ENCODE measurements at places on chromosomes 3 and 15.

GRCh38 chr3:176961916-176962315 is 235.4 kb downstream of the TBL1XR1 start:
- no peak for DNase-seq

DNA sequence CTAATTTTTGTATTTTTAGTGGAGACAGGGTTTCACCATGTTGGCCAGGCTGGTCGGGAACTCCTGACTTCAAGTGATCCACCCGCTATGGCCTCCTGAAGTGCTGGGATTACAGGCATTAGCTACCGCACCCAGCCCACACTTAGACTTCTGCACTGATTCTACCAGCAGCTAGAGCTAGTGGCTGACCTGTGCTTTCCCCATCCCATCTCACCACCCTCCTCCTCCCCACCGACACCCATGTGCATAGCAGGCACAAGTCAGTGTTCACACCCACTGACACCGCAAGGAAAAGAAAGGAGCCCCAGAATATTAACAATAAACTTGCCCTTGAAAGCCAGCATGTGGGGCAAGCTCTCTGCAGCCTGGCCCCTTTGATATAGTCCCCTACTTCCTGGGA is 11.2 kb upstream of the ABTB1 start:
- no peak for DNase-seq

- DNase-seq = no peak
Measured at GRCh38 chr3:69031635-69032034, 18.2 kb upstream of the EOGT start.

DNA sequence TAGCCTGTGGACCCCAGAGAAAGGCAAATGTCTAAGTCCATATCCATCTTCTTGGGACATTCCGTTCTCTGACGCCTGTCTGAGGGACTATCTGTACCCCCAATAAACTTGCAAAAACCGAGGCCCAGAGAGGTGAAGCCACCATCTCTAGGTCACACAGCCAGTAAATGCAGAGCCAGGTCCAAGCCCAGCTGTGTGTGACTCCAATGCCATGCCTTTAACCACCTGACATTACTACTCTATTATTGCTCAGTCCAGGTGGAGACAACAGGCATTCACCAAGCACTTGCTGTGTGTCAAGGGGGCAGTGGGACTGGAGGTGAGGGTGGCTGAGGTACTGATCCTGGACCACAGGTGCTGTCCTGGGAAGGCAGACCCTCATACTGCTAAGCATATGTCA is 25.4 kb downstream of the CYP8B1 start:
- no peak for DNase-seq

DNA sequence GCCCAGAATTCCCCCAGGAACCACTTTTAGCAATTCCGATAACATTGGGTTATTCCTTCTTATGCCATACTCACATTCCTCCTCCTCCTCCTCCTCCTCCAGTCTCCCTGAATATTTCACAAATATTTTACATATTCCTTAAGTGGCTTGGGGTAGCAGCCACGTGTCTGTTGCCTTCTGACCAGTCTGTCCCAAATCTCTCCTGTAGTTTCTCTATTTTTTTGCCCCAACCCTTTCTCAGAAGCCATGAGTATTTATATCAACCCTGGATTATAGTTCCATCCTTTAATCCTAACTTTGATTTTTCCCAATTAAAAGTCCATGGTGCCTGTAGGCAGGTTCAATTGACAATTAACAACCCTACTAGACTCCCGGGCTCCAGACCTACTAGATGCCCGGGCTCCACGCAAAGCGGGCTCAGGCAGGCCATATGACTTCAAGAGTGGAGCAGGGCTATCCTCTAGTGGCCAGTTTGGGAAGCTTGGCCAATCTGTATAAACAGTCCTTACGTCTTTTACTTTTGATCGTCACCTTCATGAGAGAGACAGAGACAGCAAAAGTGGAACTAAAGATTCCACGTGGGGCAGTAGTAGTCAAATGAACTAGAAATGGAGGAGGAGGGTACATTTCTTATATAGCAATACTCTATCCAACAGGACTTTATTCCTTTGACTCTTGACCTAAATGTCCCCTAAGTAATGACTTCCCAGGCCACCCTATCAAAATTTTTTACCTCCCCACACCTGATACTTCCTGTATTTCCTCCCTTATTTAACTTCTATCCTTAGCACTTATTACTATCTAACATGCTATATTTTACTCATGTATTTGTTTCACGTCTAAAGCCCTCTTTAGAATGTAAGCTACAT is 69.7 kb downstream of the USF3 start:
- peak; percentile 39 for DNase-seq

DNA sequence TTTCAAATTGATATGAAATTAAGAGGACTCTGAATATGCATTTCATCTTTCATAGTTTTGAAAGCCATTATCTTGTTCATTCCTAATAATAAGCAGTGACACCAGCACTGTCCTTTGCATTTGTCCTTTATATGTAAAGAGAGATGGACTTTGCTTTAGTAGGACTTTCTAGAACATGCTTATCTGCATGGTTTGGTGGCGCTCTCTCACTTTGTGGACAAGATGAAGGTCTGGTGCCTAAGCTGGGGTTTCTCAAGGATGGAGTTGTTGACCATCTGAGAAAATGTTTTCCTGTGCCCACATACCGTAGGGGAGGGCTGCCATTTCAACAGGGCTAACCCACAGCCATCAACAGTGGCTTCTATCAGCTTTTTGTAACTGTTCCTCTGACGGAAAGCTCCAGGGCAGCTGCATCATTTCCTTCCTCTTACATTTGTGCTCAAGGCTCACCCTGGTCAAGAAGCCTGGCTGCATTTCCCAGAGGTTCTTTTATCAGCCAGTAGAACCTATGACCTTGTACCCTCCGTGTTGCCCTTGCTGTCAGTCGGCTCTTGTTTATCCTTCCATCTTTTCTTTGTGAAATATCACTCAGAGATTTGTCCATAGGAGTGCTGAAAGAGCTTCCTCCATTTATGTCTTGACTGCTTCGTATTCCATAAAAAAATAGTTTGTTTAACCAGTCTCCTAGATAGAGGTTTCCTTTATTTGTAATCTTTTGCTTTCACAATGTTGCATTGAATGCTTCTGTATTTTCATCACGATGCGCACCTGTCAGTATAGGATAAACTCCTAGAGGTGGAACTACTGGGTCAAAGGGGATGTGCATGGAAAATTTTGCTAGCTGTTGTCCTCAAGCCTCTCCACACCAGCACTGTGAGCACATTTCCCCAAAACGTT is 44.6 kb downstream of the ABHD2 start:
- no peak for DNase-seq
